ENCODE measurements at places on chromosomes 3 and 15.
A peak's percentile ranks its signal among the peaks of the same experiment; 100 is the strongest.

DNA sequence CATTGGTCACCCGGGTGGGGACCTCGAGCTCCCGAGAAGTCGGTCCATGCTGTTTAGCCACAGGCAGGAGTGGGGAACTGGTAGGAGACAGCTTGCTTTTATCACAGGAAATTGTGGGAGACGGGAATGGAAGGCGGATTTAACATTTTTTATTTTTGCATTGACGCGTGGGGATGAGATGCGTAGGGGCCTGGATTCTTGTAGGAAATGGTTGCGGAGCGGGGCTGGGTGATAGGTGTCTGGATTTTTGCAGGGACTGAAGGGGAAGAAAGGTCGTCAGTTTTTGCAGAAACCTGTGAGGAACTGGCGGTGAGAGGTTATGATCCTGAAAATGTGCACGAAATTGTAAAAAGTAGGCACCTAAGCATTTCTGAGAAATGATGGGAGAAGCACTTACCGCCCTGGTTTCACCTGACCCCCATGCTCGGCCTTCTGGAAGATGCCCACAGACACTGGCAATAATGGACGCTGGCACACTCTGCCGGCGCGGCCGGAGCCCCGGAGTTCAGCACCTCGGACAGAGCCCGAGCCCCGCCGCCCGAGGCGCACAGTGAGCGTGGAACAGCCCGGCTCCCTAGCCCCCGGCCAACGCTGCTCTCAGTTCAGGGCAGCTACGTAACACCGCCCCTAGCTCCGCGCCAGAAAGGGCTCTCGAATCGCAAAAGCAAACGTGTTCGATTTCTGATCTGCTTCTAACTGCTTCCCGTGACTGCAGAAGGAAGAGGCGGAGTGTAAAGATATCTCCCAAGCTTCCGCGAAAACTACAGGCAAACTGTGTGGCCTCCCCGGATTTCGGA lies 928 bp downstream of the ANKRD34C start:
- DNase-seq: no peak

DNA sequence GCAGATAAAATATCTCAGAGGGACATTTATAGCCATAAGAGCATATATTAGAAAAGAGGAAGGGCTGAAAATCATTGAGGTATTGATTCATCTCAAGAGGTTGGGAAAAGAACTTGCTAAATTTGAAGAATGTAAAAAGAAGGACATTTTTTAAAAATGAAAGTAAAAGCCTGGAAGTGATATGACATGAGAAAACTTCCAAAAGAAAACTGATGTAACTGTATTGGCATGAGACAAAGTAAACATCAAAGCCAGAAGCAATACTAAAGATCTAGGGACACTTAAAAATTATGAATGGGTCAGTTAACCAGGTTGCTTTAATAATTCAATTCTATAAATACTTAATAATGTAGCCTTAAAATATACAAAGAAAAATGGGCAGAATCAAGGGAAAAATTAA lies 31.9 kb downstream of the CEP63 start:
- DNase-seq: peak; percentile 20

GRCh38 chr15:20357481-20358065 lies 184.0 kb downstream of the GOLGA6L6 start:
- no peak for DNase-seq

DNA sequence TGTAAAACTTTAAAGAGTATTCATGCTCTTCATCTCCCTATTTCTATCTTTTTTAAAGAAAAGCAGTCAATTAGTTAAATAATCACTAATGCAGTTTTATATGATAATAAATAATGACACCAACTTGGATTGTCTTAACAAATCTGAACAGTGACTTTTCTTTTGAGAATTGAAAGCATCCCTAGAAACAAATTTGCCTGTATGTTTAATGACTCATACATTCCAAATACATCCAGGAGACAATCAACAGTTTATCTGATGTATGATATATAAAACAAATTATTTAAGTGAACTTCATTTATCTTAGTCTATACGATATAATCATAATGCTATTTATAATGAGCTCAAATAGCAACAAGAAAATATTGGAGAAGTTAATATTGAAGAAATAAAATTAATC lies 78.0 kb downstream of the ALCAM start:
- DNase-seq: peak; percentile 45

- no peak for DNase-seq
Observed at GRCh38 chr3:186509423-186509822, 34.8 kb downstream of the CRYGS start.

DNA sequence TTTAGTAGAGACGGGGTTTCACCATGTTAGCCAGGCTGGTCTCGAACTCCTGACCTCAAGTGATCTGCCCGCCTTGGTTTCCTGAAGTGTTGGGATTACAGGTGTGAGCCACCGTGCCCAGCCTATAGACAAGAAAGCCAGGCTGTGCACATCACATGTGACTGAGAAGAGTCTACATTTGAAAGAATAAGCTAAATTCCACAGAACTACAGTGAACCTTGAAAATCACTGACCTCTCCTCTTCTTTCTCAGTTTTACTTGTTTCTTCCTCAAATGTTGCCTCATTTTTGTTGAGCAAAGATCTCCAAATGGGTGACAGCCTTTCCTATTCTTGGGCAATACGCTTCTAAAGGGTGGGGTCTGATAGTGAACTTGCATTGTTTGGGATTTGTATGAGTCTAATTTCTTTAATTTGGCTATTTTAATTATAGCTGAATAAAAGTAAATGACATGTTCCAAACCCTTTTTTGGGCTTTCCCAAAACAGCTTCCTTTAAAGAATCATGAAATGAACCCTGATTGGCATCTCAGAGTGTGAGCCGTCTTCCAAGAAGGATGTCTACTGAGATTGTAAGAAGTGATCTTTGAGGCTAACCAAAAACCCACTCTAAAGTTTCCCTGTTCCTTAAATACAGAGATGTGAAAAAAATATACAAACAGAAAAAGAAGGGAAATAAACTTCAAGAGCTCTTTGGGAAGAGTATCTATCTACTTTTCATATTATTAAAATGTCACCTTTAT lies 21.6 kb upstream of the SPTBN5 start:
- no peak for DNase-seq

DNA sequence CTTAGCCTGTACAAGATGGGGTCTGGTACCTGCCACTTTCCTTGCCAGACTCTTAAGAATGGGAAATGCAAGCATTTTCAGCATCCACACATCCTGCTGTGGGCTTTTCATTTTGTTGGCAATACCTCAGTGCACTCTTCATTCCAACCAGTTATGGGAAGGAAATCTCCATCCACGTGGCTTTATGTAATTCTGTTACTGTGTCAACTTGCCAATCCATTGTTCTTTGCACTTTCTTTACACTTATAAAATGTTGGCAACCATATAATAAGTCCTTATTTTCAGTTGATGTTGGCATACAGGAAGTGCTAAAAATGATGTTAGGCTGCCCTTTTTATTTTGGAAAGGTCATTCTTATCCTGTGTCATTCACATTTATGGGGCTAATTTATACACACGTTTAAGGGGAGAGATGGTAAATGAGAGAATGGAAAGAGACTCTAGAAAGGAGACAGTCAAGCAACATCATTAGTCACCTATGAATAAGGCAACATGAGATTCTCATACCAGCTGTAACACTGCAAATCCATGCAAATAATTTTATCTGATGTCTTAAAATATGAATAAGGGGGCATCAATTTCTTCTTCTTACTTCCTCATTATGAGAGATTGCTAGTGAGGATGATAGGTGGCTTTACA lies 238.7 kb downstream of the CHST2 start:
- peak; percentile 3 for DNase-seq

DNA sequence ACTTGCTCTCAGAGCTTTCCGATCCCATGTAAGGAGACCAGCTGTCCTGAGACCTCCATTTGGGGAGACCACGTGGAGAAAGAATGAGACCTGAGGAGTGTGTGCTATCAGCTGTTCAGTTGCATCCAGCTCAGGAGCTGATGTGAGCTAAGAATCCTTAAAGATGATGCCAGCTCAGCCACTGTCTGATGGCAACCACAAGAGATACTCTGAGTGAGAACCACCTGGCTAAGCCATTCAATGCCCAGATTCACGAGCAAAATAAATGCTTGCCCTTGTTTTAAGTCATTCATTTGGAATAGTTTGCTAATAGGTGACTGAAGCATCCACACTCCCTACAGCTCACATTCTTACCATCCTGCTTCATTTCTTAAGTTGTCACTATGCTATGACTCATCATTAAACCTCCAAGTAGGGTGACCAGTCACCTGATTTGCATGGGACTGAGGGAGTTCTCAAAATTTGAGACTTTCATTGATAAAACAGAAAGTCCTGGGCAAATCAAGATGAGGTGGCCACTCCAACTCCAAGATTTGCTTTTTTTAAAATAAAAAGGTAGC lies 56.4 kb downstream of the SPTSSB start:
- peak; percentile 49 for DNase-seq

DNA sequence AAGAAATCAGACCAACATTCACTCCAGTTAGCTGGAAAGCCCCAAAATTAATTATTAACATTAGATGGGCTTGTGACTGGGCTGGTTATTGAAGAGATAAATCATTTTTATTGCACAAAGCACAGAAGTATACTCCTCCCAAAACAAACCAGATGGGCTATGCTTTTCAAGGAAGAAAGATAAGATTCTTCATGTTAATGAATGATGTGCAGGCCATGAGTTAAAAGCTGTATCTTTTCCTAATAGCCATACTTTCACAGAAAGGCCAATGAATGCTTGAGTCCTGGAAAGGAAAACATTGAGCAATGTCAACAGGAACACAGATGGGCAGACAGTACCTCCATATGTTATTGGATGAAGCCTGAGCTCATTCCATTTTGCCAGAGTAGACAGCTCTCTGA lies 55.4 kb downstream of the OCA2 start:
- DNase-seq: no peak

DNA sequence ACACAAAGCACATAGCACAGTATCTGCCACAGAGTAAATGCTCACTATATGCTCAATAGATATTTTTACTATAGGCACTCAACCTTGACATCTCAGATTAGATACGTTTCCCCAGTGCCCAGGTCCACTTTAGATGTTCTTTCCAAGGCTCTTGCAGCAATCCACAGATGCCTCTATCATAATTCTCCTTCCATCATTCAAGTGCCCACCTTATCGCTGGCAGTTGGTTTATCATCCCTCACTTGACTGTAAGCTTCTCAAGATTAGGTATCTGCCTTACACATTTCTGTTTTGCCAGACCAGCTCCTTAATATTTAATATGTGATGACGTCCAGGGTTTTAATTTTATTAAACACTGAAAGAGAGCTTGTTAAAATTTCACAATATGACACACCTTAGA lies 8.6 kb downstream of the NCEH1 start:
- no peak for DNase-seq

DNA sequence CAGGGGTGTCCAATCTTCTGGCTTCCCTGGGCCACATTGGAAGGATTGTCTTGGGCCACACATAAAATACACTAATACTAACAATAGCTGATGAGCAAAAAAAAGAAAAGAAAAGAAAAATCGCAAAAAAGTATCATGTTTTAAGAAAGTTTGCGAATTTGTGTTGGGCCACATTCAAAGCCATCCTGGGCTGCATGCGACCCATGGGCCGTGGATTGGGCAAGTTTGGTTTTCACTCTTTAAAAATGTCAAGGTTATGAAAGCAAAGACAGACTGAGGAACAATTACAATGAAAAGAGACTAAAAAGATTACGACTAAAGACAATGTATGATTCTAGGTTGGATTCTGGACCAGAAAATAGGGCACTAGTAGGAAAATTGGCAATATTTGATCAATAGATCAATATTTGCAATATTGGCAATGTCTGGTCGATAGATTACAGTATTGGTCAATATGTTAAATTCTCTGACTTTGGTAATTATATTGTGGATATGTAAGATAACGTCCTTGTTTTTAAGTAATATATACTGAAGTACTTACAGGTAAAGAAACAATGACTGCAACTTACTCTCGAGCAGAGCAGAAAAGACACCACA lies 19.9 kb downstream of the CCNL1 start:
- no peak for DNase-seq

- peak; percentile 90 for DNase-seq
Observed at GRCh38 chr3:38031022-38031994, 1.9 kb upstream of the PLCD1 start.

DNA sequence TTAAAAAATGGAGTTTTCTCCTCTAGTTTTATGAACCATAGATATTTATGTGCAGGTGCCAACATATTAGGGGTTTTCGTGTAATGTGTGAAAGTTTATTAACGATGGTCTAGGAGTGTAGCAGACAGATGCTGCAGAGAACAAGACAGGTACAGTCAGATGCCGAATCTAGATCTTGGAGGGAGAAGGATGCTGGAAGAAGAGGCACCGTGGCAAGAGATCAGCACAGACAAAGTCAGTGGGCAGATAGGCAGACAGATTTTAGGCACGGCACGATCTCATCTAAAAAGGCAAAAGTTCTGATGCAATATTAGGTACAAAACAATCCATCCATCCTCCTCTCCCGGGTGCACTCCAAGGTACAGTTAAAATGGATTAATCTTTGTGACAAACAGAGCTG lies 161.6 kb downstream of the TIGIT start:
- no peak for DNase-seq

DNA sequence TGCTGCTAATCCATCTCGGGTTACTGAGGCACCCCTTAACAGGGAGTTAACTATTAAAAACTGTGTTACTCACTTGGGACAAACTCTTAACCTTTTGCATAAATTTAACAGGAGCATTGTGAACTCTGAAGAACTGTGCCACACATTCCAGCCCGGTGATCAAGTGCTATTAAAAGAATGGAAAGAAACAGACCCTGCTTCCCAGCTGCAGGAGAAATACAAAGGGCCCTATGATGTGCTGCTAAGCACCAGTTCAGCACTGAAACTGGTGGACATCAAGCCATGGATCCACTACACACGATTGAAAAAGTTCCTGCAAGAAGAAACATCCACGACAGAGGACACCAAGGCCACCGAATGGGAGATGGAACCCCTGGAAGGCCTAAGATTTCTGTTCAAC lies 114.7 kb upstream of the PLCL2 start:
- DNase-seq: no peak

DNA sequence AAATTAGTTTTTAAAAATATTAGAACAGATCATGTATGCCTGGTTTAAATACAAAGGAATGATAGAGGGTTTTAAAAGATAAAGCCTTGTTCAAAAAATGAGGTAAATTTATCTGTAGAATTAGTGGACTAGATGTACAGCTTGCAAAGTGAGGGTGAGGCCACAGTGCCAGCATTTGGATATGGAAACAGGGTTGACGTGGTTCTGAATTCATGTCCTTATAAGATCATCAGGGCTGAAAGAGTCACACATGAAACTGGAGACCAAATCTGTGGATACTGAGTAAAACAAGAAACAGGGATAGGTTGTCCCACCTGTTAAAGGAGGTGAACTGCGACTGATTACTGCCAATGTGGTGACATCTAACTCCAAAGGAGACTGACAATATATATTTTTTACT lies 46.3 kb downstream of the NCK1 start:
- DNase-seq: no peak

Measured in bronchial epithelial cell (primary cell).